ENCODE measurements at places on chromosomes 12 and 14.

DNA sequence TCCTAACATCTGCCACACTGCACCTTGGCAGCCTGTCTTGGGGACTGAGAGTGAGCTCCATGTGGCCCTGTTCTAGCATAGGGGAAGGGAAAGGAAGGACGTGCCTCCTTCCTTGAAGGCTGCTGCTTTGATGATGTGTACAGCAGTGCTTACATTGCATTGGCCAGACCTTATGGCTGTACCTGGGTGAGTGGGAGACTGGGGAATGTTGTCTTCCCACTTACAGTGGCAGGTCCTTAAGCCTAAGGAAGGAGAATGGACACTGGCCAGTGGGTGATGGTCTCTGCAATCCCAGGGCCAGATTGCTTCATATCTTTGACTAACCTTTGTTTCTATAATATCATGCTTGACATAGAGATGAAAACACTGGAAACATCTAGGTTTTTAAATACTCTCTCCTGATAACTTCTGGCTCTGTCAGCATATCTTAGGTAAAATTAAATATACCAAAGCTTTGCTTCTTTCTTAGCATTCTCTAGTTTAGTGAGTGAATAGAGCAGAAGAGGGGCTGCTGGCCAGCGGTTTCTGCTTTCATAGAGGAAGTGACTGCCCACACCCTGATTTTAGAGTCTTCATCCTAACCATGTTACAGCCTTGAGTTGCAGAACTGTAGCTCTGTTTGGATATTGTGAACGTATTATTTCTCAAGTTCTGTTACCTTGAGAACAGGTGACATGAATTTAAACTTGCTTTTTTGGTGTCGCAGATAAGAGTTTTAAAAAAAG is 27.2 kb downstream of the KLC1 start:
- DNase-seq = no peak

- DNase-seq = no peak
These were observed 92.5 kb upstream of the HMGA2 start for GRCh38 chr12:65731771-65732170.

- DNase-seq = no peak
These were observed 833 bp upstream of the BHLHE41 start for GRCh38 chr12:26125400-26126339.

- no peak for DNase-seq
These were observed 22.9 kb upstream of the RDH16 start for GRCh38 chr12:56980268-56980667.

GRCh38 chr12:5737778-5738177 is 207.3 kb downstream of the ANO2 start:
- no peak for DNase-seq

DNA sequence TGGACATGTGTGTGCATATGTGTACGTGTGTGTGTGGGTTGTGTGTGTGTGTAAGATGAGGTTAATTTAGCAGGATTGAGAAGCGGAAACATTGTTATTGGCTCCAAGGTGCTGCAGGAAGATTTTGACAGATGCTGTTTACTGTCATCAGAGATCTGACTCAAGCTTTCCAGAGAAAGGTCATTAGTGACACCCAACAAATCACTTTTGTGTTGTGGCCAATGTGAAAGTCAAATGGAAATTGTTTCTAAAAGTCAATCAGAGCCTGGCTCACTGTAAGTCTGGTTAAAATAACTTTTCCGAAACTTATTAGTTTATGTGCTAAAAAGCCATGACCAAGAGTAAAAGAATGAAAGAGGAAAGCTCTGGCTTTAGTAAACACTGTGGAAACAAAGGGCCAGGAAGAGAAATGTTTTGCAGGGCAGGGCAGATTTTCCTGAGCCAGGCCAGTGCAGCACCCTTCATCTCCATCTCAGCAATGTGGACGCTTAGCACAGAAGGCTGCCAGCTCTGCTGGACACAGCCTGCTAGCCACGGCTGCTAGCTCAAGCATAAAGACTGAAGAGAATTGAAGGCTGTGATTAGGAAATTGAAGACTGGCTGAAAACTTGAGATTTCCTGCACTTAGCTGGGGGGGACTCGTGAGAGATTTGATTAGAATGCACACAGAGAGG is 235.8 kb downstream of the NEDD1 start:
- no peak for DNase-seq

DNA sequence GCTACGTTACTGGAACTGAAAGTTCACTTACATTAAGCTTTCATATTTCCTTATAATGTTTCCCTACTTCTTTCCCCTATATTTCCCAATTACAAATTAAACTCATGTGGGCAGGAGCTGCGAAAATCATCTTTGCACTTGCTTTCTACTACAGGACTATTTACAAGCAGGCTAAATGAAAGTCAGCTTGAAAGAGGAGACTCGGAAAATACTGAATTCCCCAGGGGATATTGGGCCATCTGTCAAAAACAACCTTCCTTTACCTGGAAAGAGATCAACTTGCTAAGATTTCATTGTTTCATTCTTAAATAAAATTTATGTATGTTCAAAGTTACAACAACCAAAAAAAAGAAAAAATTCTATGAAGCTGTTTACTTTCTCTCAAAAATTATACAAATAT is 92.8 kb upstream of the BBS10 start:
- no peak for DNase-seq

DNA sequence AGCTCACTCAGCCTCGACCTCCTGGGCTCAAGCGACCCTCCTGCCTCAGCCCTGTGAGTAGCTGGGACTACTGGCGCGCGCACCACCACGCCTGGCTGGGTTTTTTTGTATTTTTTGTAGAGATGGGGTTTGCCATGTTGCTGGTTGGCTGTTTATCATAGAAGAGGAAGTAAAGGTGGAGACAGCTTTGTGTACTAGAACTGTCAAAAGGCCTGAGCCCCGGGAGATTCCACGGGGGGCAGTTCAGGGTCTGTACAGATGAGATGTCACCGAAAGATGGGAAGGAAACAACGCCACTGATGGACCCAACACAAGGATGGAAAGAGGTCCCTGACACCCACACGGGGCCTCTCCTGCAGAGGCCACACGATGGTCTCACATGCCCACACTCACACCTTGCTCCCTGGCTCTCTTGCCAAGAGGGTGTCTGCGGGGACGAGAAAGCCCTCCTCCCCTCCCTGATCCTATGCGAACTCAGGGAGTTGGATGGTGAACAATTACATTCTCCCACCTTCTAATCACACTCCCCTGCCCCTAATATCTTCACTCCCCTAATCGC is 66.6 kb downstream of the KDM2B start:
- DNase-seq = no peak

GRCh38 chr12:118063576-118064391 is 2.8 kb upstream of the WSB2 start:
- no peak for DNase-seq

DNA sequence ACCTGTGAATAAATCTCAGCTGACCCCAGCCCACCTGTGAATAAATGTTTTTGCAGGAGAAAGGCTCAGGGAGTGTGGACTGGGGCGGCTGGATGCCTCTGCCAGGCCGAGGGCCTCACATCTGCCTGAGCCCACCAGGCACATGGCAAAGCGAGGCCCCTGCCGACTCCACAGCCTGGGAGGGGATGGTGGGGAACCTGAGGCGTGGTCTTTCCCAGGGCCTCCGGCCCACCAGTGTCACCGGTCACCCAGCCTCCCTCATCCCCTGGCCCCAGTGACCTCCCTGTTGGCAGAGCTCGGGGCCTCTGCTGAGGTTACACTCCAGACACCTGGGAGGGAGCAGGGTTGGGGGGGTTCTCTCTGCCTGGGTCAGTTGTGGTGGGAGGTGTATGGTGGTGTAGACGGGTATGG is 8.2 kb downstream of the NOC4L start:
- DNase-seq = no peak

GRCh38 chr12:27535318-27535717 is 11.3 kb downstream of the PPFIBP1 start:
- no peak for DNase-seq

- DNase-seq = no peak
These were observed 65.8 kb upstream of the METAP2 start for GRCh38 chr12:95408201-95408600.

DNA sequence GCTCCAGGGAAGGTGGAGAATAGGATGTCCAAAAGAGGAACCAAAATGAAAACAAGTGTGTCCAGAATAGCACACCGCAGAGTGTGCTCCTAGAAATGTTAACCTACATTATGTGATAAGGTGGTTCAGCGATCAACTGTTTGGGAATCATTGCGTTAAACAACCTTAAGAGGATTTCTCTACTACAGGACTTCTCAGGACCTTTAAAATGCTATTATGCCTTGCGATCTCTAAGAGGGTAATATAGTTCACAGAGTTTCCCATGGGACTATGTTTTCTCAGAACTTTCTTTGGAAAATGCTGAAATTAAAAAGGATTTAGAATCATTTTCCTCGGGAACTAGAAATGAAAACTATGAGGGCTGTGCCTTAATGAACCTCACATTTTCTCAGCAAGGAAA is 1.8 kb downstream of the GLT8D2 start:
- no peak for DNase-seq

DNA sequence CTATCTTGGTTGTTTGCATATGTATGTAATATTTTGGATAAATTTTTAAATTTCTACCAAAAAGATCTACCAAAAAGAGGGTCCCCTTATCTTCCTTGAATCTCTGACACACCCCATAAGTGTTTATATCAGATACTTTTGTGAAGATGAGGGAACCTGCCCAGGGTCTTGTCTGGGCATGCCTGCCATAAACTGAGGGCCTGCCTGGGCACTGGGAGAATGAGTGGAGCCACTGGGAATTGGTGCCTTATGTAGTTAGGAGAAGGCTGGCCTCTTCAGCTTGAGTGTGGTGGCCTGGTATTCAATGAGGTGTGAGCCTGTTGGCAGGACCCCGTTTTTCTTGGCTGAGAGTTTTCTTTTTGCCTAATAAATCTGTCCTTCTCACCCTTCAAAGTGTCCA is 46.5 kb downstream of the OR9K2 start:
- no peak for DNase-seq

GRCh38 chr12:118520214-118521035 is 144.1 kb downstream of the SUDS3 start:
- no peak for DNase-seq

DNA sequence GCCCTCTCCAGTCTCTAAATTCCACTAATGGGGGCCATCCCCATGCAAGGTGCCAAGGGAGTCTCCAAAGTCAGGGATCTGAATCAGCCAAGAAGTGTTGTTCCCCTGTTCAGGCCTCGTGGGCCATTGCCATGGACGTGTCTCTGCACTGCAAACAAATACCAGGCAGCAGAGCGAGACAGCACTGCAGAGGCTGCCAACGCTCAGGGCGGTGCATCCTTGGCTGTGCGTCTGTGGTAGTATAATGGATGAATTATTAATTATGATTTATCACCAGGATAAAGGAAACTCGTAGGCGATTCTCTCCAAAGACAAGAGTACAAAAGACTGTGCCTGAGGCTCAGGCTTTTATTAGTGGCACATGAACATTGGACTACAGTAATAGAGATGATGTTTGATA is 122.3 kb upstream of the NTF3 start:
- DNase-seq = no peak

- peak; percentile 65 for DNase-seq
These were observed 3.6 kb downstream of the ISCU start for GRCh38 chr12:108565976-108566375.

GRCh38 chr14:75982266-75983018 is 647 bp upstream of the TGFB3 start:
- no peak for DNase-seq

GRCh38 chr12:10607885-10608458 is 5.4 kb downstream of the MAGOHB start:
- DNase-seq = no peak

GRCh38 chr12:129428240-129428936 is 475.4 kb downstream of the TMEM132D start:
- DNase-seq = no peak

DNA sequence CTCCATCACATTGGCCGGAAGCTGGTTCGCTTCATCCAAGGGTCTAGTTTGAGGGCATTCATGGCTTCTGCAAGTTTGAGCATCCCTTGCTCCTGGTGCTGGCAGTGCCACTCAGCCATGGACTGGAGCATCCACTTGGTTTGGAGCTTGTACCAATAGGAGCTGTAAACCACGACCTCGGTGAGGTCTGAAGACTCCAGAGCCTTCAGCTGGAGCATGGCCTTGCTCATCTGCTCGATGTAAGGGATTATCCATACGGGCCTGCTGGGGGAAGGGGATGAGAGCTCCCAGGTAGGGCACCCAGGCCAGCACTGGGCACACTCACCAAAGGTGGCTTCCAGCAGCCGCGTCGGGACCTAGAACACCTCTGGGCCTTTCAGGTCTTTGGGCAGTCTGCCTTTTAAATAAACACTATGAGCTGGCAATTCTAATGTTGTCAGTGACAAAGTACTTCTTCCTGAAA is 13.5 kb downstream of the FOS start:
- no peak for DNase-seq

- no peak for DNase-seq
These were observed 399.8 kb downstream of the RGS6 start for GRCh38 chr14:72332046-72332445.

GRCh38 chr12:57744194-57744776 is 554 bp upstream of the TSPAN31 start:
- DNase-seq = peak; percentile 62

- peak; percentile 66 for DNase-seq
These were observed 164.9 kb downstream of the ETV6 start for GRCh38 chr12:11814374-11814773.
